ENCODE measurements at places on chromosomes 16 and 17.

DNA sequence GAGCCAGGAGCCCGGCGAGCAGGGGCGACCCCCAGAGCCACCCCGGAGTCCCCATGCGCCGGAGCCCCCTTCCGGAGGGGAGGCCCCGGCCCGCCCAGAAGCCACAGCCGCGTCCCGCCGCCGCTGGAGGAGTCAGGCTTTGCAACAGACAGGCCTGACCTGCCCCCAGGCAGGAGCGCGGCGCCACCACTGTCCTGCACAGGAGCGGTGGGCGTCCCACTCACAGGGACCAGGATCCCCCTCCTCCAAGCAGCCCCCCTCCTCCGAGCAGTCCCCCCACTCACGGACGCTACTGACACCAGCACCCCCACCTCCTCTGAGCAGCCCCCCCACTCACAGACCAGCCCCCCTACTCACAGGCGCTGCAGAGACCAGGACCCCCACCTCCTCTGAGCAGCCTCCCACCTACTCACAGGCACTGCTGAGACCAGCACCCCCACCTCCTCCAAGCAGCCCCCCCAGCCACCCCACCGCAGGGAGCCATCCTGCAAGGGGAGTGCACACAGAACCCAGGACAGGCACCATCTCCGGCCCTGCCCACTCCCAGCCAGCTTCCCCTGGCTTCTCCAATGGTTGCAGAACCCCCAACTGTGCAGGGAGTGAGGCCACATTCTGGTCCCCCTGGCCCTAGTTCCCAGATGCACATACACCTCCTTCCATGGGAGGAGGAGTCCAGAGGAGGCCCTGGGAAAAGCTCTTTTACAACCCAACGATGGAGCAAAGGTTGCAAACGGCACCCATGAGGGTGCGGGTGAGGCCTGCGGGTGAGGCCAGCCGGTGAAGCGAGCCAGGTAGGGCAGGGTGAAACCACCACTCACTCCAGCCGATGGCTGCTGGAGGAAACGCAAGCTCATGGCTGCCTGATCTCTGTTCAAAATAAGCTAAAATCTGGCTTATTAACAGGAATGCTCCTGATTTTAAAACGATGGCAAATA lies 69.9 kb downstream of the ABR start:
- DNase-seq = no peak

DNA sequence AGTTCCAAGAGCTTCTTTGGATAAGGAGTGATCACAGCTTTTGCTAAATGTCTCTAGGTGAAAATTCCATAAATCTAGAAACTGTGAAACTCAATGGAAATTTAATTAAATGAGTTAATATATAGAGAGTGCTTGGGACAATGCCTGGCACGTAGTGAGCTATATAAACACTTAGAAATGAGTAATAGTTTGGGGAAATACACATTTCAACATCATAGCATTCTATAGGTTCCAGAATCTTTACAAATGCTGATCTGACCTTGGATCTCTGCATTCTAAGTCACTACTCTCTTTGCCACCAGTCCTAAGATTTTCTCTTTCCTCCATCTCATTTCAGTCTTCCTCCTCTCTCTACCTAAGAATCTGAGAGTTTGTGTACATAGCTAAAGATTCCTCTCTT lies 175.6 kb downstream of the SOX9 start:
- no peak for DNase-seq

- no peak for DNase-seq
These were observed 44.7 kb downstream of the ABCC6 start for GRCh38 chr16:16178455-16179162.

- DNase-seq = no peak
These were observed 50.8 kb downstream of the AKAP1 start for GRCh38 chr17:57135789-57136291.

DNA sequence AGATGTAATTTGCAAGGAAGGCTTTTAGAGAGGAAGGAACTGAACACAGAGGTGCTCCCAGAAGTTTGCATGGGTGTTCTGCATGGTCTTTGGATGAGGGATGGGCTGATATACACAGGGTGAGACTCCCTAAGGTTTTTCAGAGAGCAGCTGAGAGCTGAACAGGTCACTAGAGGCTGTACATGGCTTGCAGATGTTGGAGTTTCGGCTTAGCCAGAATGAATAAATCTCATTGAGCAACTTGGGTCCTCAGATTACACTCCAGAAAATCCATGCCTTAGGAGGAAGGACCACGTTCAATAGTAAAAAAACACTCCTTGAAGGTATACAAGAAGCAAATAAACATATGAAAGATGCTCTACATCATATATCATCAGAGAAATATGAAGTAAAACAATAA lies 7.5 kb upstream of the ITGB3 start:
- DNase-seq = no peak

- no peak for DNase-seq
These were observed 43.6 kb downstream of the SMG6 start for GRCh38 chr17:2259769-2260536.

DNA sequence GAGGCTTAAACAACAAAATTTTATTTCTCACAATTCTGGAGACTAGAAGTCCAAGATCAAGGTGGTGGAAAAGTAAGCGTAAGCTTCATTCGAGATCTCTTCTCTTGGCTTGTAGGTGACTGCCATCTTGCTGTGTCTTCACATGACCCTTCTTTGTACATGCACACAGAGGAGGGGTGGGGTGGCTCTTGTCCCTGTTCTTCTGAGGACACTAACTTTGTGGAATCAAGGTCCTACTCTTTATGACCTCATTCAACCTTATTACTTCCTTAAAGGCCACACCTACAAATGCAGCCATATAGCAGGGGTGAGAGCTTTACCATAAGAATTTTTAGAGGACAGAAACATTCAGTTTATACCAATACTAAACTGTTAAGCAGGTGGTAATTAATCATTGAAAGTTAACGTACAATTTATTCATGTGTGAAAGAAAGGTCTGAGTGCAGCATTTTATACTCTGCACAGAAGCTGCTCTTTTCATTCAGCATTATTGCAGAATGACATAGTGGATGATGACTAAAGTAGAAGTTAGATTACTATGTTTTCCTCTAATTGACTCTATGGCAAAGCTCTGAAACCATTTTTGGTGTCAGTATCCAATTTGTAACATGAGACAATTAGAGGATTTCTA lies 139.9 kb upstream of the HLF start:
- DNase-seq = no peak

GRCh38 chr17:45406107-45406506 lies 26.6 kb downstream of the ARHGAP27 start:
- DNase-seq = no peak

- DNase-seq = no peak
These were observed 19.2 kb downstream of the WFDC1 start for GRCh38 chr16:84313921-84314320.

- no peak for DNase-seq
These were observed 16.3 kb downstream of the SCPEP1 start for GRCh38 chr17:56994009-56994792.

DNA sequence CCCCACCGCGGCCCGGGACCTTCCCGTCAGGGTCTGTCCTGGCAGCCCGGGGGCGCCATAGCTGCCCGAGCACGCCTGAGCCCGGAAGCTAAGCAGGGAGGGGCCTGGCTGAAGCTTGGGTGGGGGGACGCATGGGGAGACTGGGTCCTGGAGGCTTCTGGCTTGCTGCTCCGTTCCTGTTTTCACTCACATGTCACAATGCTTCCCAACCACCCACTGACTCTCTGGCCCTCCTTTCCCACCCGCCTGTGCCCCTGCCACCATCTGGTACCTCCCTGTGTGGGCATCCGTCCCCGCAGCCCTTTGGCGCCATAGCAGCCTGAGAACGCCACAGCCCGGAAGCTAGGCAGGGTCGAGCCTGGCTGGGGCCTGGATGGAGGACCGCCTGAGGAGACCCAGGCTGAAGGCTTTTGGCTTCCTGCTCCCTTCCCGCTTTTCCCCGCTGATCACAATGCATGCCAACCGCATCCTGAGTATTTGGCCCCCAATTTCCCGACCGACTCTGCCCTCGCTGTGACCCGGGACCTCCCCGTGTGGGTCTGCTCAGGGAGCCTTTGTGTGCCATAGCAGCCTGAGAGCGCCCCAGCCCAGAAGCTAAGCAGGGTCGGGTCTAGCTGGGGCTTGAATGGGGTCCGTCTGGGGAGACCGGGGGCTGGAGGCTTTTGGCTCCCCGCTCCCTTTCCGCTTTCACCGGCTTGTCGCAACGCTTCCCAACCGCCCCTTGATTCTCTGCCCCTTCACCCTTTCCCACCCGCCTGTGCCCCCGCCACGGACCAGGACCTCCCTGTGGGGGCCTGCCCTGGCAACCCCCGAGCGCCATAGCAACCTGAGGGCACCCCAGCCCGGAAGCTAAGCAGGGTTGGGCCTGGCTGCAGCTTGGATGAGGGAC lies 2290.1 kb downstream of the TP53TG3F start:
- DNase-seq = no peak

DNA sequence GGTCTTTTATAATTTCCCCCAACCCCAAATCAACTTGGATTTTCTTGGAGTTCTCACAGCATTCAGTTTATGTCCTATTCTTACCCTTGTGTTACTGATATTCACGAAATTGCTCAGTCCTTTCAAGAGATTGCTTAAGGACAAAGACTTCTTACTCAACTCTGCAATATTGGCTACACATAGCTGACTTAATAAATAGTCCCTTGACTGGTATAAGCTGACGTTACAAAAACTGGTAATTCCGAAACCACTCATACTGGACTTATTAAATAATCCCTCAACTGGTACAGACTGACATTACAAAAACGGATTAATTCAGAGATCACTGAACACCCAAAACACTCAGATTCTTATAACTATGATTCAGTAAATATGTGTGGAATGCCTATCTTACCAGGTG lies 860 bp downstream of the TIGD7 start:
- no peak for DNase-seq

DNA sequence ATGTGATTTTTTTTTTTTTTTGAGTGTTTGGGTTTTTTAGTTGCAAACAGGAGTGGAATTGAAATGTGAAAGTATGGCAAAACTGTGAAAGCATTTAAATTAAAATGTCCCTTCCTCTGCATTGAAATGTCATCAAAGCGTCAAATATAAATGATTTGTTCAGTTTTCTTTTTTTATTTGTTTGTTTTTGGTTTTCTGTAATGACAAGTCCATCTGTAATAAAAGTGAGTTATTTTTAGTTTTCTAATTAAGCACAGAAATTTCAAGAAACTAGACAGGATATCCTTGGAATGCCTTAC lies 1.9 kb upstream of the TOB1 start:
- DNase-seq = no peak

GRCh38 chr17:40848583-40849235 lies 18.3 kb downstream of the KRT12 start:
- no peak for DNase-seq

DNA sequence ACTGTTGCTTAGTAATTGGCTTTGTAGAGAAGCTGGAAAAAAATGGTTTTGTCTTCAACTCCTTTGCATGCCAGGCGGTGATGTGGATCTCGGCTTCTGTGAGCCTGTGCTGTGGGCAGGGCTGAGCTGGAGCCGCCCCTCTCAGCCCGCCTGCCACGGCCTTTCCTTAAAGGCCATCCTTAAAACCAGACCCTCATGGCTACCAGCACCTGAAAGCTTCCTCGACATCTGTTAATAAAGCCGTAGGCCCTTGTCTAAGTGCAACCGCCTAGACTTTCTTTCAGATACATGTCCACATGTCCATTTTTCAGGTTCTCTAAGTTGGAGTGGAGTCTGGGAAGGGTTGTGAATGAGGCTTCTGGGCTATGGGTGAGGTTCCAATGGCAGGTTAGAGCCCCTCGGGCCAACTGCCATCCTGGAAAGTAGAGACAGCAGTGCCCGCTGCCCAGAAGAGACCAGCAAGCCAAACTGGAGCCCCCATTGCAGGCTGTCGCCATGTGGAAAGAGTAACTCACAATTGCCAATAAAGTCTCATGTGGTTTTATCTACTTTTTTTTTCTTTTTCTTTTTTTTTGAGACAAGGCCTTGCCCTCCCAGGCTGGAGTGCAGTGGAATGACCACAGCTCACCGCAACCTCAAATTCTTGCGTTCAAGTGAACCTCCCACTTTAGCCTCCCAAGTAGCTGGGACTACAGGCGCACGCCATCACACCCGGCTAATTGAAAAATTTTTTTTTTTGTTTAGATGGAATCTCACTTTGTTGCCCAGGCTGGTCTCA lies 6.2 kb upstream of the TMEM235 start:
- DNase-seq = no peak

DNA sequence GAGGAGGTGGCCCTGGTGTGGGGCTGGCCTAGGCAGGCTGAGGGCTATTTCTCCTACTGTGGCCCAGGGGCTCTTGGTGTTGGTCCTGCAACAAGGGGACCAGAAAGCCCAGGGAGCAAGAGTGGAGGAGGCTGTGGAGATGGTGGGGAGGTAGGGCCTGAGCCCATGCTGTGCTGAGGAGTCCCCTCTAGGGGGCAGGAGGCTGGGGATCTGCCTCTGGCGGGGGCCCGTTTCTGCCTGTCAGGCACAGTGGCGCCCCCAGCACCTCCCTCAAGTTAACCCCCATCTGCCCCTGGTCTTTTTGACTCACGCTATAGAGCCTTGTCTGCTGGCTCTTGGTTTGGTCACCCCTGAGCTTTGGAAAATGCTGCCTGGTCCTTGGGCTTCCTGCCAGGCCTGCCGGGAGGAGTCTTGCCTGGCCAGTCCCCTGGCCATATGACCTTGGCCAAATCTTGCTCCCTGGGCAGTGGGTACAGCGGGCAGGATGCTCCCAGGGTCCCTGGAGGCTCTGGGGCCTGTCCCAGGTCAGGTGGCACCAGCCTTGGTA lies 5.9 kb downstream of the BAIAP2 start:
- no peak for DNase-seq

DNA sequence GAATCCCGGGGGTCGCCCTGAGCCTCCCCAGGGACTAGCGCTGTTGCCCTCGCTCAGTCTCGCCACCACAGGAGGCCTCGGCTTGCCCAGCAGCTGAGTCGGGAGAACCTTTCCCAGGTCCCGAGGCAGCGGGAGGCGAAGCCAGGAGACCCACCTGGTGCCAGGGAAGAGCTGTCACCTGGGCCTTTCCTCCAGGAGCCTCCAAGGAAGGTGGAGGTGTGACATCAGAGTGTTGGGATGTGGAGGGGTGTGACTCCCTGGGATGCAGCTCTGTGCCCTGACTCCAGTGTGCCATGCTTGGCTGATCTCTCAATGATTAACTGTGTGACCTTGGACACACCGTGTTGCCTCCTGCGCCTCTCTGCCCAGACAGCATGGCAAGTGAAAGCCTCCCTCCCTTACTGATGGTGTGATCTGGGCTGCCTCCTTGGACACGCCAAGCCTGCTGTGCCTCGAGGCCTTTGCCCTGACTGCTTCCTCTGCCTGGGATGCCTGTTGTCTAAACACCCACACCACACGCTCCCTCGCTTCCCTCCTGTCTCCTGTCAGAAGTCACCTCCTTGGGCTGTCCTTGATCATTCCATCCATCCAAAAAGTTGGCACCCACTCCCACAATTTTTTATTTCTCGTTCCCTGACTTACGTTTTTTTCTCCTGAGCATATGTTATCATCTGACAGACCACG lies 88.0 kb downstream of the CMIP start:
- no peak for DNase-seq

GRCh38 chr16:24731722-24732419 lies 2.4 kb downstream of the TNRC6A start:
- no peak for DNase-seq
